ENCODE measurements at places on chromosomes 7 and 10.
A peak's percentile ranks its signal among the peaks of the same experiment; 100 is the strongest.

DNA sequence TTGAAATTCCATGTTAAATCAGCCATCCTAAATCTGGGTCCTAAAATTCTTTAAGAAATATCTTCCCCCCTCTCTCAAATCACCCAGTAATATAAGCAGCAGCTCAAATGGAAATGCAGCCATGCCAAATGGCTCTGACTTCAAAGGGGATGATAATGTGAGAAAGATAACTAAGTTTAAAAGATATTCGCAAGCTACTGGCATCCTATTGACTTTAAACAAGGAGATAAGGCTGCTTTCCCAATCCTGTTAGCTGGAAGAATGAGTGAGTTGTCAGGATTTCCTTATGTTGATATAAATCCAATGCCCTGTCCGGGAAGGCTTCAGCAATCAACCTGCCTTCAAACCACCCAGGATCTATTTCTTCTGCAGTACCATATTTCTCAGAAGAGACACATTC is 172.0 kb downstream of the FANK1 start:
- no peak for DNase-seq

DNA sequence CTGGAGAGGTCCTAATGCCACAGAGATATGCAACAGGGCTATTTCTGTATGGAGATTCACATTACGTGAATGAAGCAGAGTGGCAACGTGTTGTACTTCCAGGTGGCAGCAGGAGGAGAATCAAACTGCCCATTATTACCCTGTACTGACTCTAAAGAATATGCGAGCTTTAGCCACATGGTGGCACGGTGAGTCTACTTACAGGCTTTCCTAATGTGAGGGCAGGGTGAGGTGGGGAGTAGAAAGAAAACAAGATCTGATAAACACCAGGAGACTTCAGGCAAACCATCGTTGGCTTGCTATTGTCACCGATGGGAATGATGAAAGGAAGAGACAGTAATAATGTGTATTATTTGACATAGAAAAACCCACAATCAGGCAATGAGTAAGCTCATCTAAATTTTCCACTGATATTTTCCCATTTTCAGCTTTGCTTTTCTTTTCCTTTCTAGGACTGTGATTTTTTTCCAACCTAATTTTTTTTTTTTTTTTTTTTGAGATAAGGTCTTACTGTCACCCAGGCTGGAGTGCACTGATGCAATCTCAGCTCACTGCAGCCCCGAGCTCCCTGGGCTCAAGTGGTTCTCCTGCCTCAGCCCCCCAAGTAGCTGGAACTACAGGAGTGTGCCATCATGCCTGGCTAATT is 164.3 kb downstream of the BTAF1 start:
- DNase-seq, result peak; percentile 5

DNA sequence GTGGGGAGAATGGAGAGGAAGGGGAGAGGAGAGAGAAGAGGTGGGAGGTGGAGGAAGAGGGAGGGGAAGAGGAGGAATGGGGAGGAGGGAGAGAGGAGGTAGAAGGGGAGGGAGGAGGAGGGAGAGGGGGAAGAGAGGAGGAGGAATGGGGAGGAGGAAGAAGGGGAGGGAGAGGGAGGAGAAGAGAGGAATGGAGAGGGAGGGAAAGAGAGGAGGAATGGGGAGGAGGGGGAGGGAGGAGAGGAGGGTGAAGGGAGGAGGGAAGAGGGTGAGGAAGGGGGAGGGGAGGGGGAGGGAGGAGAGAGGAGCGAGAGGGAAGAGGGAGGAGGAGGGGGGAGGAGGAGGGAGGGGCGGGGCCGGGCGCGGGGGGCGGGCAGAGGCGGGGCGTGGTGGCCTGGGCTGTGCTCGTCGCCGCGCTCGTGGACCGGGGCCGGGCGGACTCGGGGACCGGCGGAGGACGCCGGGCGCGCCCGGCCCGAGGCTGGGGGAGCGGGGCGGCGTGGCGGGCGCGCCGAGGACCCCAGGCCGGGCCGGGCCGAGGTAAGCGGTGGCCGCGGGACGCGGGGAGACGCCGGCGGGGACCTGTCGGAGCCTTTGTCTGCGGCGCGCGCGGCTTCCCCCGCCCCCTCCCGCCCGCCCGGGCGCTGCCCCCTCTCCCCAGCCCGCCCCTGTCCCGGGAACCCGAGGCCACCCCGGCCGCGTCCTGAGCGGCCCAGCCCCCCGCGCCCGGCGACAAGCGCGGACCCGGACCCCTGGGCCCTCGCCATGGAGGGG is at the start of gene SLC29A4:
Gene SLC29A4 (plus strand): TSS at position 401 of the 774 bp plus-strand sequence. CDS start 4,874 bp downstream, outside the sequence.
- no peak for DNase-seq

GRCh38 chr7:75900617-75901315 is 14.2 kb upstream of the POR start:
- DNase-seq, result no peak

GRCh38 chr10:72567421-72567820 is 58.5 kb downstream of the MICU1 start:
- no peak for DNase-seq

GRCh38 chr7:151091431-151091830 is 5.2 kb downstream of the AGAP3 start:
- DNase-seq, result no peak

DNA sequence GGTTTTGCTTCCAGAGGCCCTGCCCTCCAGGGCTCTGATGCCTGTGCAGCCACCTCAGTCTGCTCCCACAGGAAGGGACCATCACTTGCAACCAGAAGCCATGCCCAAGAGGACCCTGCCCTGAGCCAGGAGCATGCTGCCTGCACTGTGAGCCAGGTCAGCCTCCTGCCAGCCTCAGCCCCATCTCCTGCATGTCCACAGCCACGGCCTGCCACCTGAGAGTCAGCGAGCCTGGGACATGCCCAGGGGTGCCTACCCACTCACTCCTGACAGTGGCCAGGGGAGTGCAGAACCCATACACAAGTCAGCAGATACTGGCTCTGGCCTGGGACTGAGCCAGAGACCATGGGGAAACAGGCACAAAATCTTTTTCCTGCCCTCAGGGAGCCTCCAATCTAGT is 6.6 kb upstream of the KCP start:
- DNase-seq, result no peak

DNA sequence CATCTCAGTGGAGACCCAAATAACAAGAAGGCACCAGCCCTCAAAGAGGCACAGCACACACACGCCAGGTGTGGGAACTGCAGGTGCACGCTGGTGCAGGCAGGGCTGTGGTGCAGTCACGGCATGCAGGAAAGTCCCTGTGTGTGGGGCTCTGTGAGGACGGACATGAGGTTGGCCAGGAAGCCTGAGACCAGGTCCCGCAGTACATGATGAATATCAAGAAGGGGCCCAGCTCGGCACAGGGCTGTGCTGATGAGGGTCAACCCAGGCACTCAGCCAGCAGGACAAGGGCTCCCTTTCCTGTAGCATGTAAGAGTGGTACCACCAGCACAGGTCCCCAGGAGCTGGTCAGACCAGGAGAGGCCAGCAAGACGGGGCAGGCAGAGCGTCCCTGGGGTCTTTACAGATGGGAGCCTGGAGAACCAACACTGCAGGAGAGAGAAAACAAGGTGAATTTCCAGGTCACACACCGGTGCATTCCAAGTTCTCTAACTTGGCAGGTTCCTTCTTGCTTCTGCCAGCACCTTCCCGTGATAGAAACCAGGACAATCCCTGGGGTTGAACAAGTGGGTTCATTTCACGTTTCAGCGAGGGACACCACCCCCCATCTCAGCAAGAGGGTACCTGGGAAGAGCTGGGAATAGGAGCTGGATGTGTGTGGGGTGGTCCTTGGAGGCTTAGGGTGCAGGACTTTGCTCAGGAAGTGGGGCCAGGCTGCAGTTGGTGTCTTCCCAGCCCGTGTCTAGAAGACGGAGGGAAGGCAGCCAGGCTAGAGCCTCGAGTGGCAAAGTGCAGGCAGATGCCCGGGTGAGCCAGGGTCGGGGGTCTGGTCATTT is 244.8 kb upstream of the TCERG1L start:
- DNase-seq, result no peak

GRCh38 chr10:35606430-35606829 is 1.3 kb downstream of the GJD4 start:
- DNase-seq, result no peak

DNA sequence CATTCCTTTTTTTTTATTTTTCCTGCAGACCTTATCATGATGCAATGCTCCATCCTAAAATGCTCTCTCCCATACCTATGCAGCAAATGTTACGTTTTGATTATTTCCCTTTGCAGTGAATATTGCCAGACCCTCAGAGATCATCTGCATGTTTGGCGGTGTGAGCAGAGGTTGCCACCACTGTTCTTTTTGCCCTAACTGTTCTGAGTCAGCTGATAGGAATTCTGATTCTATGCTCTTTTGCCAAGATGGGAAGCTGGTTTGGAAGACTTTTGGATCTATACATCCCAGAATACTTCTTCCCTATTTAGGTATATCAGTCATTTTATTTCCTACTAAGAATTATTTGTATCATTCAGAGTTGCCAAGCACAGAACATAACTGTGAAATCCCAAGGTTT is 130.5 kb downstream of the KLF6 start:
- no peak for DNase-seq

DNA sequence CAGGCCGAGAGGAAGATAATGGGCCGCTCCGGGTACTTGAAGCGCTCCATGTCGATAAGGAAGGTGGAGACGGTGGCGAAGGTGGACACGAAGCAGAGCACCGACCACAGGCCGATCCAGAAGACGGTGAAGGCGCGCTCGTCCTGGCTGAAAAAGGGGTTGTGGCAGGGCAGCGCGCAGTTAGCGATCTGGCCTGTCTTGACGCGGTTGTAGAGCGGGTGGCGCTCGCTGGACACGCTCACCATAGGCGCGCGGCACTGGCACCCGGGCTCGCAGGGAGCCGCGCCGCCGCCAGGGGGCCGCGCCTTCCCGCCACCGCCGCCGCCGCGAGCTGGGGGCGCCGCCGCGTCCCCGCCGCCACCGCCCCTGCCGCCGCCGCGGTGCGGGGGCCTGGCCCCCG is 1.6 kb downstream of the FZD8 start:
- no peak for DNase-seq

DNA sequence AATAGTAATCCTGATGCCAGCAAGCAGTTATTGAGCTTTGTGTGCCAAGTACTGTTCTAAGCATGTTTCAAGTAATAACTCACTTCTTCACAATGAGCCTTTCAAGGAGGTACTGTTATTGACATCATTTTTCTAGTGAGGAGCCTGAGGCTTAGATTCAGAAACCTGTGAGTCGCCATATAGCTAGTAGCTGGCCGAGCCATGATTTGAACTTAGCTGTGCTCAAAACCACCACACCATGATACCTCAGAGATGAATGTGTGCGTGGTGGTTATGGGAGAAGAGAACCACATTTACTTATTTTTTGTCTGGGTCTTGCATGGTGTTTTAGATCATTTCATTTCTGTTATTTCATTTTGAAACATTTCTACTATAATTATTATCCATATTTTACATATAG is 578.9 kb downstream of the AUTS2 start:
- no peak for DNase-seq

DNA sequence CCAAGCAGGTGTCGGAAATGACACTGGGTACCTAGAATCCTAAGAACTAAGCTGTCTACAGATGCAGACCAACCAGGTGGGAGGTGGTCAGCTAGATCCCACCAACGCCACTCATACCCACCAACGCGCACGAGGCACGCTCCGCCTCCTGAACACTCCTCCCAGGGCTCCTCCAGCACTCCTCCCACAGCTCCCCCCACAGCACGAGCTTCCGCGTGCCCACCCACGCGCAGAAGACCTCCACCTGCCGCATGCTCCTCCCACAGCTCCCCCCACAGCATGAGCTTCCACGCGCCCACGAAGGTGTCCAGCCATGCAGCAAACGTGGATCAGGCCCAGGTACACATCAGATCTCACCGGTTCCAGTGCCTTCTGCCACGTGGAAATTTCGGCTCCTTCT is 196.0 kb downstream of the MAD1L1 start:
- DNase-seq, result no peak

DNA sequence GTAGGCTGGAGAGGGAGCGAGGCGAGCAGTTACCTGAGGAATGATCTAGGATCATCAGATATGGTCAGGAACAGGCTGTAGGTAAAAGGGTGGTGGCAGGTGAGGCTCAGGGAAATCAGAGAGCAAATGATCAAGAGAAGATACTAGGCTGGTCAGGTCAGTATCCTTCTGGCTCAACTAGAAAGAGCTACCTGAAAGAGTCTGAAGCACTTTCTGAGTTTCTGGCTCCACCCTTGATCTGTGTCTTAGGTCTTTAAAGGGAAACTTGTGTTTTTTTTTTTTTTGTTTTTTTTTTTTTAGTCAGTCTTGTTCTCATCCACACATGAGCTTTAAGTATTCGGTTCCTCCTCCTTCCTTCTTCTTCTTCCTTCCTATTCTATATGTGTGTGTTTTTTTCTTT is 10.5 kb downstream of the ADAM22 start:
- no peak for DNase-seq

- DNase-seq, result no peak
Observed at GRCh38 chr7:31052841-31053601, 913 bp downstream of the ADCYAP1R1 start.

DNA sequence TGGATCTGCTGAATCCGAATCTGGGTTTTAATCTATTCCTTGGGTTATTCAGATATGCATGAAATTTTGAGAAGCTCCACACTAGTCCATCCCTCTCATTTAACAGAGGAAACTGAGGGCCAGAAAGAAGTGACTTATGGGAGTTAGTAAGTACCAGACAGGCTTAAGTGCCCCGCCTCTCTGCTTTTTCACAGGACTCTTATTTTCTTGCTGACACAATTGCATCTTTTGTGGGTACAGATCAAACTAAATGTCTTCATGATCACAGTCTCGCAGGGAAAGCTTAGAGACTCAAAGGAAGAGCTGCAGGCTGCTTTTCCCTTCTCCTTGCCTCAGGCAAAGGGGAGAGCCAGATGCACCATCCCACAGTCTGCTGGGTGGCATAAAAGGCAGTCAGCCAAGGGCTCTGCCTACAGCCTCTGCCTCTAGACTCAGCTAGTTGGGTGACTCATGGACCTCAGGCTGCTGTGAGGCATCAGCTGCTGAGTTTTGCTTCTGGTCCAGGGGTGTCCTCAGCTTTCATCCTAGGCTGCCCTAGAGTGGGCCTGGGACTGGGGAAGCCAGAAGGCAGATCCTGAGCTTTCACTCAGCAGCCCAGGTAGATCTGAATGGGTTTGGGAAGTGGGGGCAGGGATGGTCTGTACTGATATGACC is 11.6 kb downstream of the GOLGA7B start:
- no peak for DNase-seq

DNA sequence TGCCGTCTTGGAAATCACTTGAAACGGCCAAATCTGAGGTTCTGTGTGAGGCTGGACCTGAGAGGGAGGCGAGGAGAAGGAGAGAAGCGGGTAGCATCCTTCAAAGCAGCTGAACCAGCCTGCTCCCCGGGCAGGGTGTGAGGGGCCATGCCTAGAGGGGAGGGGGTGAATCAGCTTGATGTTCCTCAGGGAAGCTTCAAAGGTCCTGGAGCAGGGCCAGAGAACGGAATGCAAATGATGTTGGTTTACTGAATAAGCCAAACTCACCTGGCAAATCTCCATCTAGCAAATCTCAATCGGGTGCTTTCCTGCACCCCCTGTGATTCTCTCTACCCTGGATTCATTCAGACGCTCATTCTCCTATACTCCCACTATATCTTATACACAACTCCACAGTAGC is 226.9 kb downstream of the WDR11 start:
- DNase-seq, result no peak

DNA sequence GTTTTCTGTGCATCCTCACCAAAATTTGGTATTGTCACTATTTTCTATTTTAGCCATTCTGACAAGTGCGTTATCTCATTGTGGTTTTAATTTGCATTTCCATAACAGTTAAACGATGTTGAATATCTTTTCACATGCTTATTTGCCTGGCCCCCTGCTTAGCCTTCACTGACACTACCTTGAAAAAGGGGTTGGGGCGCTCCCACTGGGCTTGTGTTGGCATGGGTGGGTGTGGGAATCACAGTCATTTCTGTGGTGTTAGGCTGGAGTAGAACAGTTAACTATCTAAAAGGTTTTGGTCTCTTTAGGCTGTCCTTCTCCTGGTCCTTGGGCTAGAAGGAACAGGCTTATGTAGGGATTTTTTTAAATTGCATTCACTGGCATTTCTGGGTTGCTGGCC is 72.2 kb upstream of the TMEM140 start:
- DNase-seq, result no peak

All from activated CD4-positive, CD25-positive, alpha-beta regulatory T cell (primary cell).